ENCODE measurements at places on chromosomes 11 and 22. TPM values are rescaled to one million over a fixed set of nuclear protein-coding genes. Genes with fewer than 3 reads are reported as not detected.
A peak's percentile ranks its signal among the peaks of the same experiment; 100 is the strongest.

The SAA4 gene
- total RNA-seq = not detected

The KRTAP5-2 gene
- total RNA-seq = not detected

The PRSS23 gene
- total RNA-seq = 221 TPM

- H3K27me3 ChIP-seq = no peaks in the 10 kb centered on the region
- H3K36me3 ChIP-seq = peaks cover 32% of the 10 kb centered on the region
- DNase-seq = no peak
These were observed 38.3 kb downstream of the MADD start for GRCh38 chr11:47308050-47308823.

The KRTAP5-9 gene
- not detected for total RNA-seq

The FANCF gene
- total RNA-seq = 8.3 TPM

GRCh38 chr22:24175160-24175808, 6.0 kb upstream of the SUSD2 start:
- DNase-seq = no peak
- H3K4me3 ChIP-seq = no peak overlapping the region
- H3K4me1 ChIP-seq = peaks cover 6% of the 10 kb centered on the region
- H3K36me3 ChIP-seq = no peaks in the 10 kb centered on the region
- H3K27ac ChIP-seq = no peak overlapping the region

The TYR gene
- total RNA-seq = not detected

The PHOX2A gene
- total RNA-seq = not detected

DNA sequence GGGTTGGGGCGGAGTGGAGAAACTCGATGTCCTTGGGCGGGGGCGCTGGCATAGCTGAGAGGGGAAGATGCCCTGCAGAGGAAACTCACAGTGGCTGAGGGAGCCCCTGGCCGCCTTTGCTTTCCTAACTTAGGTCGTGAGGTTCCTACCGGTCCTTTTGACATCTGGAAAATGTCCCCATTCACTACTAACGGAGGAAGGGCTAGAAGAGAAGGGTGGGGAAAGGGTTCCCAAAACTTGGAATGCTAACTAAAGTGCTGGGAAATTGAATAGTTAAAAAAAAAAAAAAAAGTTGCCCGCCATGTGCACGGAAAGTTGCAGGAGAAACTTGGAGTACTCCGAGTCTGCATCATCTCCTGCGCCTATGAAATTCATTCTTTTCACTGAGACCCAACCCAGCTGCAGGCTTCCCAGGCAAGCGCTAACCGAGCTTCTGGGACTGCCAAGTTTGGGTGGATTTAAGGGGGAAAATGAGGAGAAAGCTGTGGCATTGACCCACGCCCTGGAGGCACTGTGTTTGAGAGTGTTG, 796 bp downstream of the TIMP3 start:
- H3K4me3 ChIP-seq = peak overlapping the region; percentile 99
- H3K27ac ChIP-seq = peak overlapping the region; percentile 49
- H3K36me3 ChIP-seq = peaks cover 43% of the 10 kb centered on the region
- no peak for DNase-seq

The POTEH gene
- not detected for total RNA-seq

DNA sequence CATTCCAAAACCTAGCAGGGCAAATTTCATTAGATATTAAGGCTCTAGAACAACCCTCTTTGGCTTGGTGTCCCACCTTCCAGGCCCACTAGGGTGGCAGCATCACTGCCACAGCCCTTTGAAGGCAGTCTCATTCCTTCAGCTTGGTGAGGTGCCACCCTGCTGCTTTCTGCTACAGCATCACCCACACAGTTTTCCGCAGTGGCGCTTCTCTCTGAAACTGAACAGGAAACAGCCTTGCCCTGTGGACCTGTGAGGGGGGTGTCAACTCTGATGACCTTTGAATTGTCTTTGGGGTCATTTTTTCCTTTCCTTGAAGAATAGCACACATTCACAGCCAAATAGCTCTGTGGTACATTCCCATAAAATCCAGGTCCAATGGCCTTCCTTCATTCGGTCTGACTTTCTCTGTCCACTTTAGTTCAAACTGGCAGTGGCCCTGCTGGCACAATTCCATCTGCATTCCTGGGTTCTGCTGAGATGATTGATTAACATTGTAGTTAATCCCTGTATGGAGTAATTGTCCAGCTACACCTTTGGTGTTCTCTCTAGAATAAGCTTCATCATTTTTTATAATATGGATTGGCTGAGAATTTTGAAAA, 251.9 kb upstream of the FAT3 start:
- no peak overlapping the region for H3K4me3 ChIP-seq
- H3K36me3 ChIP-seq = no peaks in the 10 kb centered on the region
- H3K4me1 ChIP-seq = no peaks in the 10 kb centered on the region
- H3K27ac ChIP-seq = no peak overlapping the region
- DNase-seq = no peak

The NXPE2 gene
- total RNA-seq = not detected

GRCh38 chr11:8336356-8337129, 72.9 kb upstream of the LMO1 start:
- DNase-seq = peak; percentile 82
- peak overlapping the region; percentile 14 for H3K4me3 ChIP-seq
- no peaks in the 10 kb centered on the region for H3K27me3 ChIP-seq
- peak overlapping the region; percentile 71 for H3K27ac ChIP-seq

- H3K4me3 ChIP-seq = no peak overlapping the region
- H3K36me3 ChIP-seq = no peaks in the 10 kb centered on the region
- no peak overlapping the region for H3K27ac ChIP-seq
These were observed 103.3 kb downstream of the SCN3B start for GRCh38 chr11:123551079-123551478.

GRCh38 chr11:67254798-67255197, 11.5 kb upstream of the GRK2 start:
- no peak overlapping the region for H3K4me3 ChIP-seq
- no peak for DNase-seq
- peaks cover 23% of the 10 kb centered on the region for H3K4me1 ChIP-seq

Data from PC-9 (cell line).